ENCODE measurements at places on chromosomes 1 and 21.
A peak's percentile ranks its signal among the peaks of the same experiment; 100 is the strongest.

- DNase-seq: no peak
Measured at GRCh38 chr1:996851-997712, 2.8 kb downstream of the HES4 start.

DNA sequence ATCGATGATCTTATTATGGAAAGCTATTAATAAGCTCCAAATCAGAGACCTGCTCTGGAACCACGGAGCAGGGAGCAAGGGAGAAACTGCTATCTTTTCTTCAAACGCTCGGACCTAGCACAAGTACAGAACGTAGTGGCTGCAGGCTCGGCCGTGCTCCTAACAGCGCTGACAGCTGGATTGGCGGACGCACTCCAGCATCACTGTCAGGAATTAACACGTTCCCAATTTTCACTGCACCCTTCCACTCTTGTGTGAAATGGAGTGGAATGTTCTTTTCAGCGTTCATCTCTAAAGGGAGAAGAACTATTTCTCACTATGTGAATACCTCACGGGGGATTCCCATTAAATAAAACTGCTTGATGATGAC is 106.9 kb downstream of the ZNF281 start:
- DNase-seq: no peak

DNA sequence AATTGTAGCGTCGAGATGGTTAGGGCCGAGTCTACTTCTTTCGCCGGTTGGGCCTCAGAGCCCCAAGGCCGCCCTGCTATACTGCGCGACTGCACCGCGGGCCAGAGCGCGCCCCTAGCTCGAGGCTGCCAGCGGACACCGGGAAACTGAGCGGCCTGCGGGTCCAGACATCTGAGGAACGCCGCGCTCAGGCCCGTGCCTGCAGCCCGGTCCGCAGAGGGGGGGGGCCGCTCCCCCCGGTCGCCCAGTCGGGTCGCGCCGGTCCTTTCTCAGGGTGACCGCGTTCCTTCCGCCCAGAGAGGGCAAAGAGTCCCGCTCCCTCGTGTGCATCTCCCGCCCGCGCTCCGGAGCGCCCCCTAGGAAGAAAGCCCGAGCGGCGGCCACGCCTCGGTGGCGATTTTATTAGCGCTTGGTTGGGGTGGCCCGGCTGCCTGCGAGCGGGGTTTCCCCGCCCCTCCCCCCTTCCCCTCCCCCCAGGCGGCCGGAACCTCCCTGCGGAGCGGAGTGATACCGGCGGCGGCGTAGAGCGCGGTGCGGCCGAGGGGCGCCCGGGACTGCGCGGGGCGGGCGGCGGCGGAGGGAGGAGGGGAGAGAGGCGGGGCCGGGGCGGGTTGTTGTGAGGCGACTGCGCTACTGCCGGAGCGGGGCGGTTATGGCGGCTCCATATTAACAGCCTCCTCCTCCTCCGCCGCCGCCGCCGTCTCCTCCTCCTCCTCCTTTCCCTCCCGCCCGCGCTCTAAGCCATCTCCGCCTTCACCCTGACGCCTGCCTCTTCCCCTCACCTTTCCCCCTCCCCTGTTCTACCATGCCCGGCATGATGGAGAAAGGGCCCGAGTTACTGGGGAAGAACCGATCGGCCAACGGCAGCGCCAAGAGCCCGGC is at the start of gene RCOR3:
RCOR3 (plus strand) TSS at position 611 of the 882 bp plus-strand sequence; CDS start at position 806, 195 bp downstream.
- peak; percentile 93 for DNase-seq

- DNase-seq: no peak
Measured at GRCh38 chr21:18155508-18156193, 89.0 kb upstream of the CHODL start.

DNA sequence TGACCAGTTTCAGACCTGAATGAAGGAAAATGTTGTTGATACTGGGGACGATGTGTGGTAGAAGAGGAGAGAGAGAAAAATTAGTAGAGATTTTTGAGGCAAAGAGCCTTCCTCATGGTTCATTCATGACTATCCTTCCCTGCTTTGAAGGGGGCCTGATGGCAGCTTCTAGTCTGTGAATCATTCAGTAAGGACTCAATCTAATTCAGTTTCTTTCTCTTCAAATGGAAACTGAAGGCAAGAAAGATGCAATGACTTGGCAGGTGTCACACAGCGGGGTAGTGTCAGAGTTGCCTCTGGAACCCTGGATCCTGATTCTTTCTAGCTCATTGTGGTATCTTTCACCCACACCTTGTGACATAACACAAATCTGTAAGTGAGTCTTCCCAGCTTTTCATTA is 14.9 kb upstream of the CD5L start:
- DNase-seq: no peak

- no peak for DNase-seq
Measured at GRCh38 chr1:63042278-63042677, 258.3 kb downstream of the ATG4C start.

DNA sequence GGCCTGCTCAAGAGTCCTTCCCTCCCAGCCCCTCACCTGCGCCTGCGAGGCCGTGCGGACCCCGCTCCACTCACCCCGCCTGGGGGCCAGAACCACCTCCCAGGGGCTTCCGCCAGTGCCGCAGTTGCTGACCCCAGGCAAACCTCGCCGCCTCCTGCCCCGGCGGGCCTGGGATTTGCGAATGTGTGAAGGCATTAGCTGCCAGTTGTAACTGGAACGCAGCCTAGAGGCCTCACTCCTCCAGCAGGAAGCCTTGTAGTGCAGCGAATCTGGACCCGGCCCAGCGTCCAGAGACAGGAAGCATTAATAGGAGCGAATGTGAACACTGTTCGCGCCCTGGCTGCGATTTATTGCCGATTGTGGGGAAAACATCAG is 140.9 kb upstream of the ARHGEF16 start:
- DNase-seq: no peak

DNA sequence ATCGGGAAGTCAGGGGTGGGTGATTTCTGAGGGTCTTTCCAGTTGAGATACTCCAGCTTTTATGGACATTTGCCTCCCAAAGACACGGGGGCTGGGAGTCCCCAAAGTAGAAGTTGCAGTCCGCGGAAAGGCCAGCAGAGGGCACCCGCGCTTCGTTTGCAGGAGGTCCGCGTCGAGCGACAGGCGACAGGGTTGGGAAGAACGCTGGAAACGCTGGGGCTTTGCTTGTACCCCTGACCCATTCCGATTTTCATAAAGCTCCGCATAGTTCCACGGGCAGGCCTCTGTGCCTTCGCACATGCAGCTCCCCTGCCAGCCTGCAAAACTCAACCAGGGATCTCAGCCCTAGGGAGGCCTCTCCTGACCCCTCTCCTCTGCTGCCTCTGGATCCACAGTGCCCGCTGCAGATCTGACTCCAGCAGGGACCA is 44.2 kb upstream of the LAPTM5 start:
- peak; percentile 84 for DNase-seq

DNA sequence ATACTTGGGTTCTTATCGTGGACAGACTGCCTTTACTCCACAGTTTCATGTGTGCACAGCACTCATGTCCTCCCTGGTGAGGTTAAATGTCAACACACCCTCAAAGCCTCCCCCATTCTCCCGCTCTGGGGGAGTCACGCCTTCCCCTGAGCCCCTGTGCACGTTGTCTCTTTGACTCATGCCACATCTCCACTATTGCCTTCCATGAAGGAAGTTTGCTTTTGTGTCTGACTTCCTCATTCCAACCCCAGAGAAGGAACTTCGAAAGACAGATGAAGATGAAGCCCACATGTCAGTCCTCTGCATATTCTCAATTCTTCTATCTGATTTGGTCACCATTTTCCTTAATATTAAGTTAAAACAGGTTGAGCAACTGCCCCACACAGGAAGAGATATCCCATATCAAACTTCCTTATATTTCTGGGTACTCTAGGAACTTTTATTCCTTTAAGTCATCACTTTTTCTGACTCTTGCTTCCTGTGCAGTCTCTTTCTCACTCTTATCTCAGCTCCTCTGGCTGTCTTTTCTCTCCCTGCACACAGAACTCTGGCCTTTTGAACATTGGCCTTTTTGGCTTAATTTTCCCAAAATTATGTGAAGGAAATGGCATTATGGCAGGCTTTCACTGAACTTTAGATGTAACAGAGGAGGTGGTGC is 41.5 kb downstream of the C4BPA start:
- no peak for DNase-seq

DNA sequence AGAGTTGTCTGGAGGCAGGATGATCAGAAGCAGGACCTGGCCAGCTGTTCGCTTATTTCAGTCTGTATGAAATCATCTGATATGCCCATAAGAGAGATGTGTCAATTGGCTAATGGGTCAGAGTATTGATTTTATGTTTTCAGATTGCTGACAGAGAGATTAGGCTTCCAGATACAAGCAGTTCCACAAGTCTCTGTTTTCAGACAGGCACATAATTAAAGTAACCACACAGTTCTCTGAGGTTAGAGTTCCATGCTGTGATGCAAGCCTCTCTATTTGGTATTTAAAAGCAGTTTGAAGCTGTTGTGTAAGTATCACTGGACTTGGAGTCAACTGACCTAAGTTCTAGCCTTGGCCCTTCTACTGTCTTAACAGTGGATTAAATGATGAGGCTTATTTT is 50.1 kb downstream of the ATF6 start:
- DNase-seq: no peak

DNA sequence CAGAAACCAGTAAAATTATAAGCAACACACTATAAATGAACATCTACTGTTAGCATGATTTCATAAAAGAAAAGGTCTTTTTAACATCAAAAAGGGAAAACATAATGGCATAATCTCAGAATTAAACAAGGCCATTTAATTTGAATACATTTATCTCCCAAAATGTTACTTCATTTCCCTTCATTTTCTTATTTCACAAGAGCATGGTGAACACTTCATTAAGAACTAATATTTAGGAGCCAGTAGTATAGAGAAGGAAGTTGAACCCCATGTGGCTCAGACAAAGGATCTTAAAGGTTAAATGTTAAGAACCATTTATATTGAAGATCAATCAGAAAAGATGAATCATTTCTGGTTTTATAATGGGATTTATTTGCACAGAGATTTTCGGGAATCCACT is 981.7 kb downstream of the TTLL7 start:
- no peak for DNase-seq

DNA sequence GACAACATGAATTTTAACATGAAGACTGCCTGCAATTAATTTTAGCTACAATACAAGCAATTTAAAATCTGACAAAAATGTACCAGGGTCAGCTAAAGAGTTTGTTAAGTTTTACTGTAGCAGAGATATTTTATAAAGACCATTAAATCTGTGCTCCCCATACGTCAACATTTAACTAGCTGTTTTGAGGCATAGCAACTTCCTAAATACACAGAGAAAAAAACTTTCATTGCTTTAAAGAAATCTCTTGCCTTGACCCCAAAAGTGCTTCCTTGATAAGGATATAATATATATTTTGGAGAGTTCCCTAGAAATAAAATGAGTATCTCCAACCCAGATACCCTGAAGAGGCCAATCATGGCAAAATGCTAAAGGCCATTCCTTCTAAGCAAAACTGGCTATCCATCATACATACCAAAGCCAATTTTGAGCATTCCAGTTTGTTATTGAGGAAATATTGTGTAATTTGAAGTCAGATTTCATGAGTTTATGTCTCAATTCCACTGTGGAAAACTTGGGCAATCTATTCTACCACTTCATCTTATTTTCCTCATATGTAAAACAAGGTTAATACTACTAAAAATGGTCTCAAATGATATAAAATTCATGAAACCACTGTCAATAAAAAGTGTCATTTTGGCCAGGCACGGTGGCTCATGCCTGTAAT is 19.1 kb downstream of the ASPM start:
- DNase-seq: no peak

GRCh38 chr1:237809099-237809498 is 81.6 kb downstream of the ZP4 start:
- no peak for DNase-seq

- DNase-seq: no peak
Measured at GRCh38 chr1:168497376-168497950, 46.3 kb downstream of the XCL2 start.

GRCh38 chr1:40435471-40435870 is 14.8 kb upstream of the ZFP69B start:
- no peak for DNase-seq

DNA sequence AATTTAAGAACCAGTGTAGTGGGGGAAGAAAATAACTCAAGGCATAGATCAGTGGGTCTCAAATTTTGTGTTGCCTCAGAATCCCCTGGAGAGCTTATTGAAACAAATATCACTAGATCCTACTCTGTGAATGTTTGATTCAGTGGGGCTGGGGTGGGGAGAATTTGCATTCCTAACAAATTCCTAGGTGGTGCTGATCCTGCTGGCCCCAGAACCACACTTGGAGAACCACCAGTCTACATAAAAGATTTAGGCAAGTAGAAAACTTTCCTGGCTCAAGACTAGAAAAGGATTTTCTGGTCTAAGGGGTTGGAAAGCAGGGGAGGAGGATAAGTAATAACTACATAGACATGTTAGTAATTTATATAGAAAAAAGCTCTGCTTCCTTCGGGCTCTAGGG is 34.1 kb upstream of the C1orf21 start:
- DNase-seq: no peak

DNA sequence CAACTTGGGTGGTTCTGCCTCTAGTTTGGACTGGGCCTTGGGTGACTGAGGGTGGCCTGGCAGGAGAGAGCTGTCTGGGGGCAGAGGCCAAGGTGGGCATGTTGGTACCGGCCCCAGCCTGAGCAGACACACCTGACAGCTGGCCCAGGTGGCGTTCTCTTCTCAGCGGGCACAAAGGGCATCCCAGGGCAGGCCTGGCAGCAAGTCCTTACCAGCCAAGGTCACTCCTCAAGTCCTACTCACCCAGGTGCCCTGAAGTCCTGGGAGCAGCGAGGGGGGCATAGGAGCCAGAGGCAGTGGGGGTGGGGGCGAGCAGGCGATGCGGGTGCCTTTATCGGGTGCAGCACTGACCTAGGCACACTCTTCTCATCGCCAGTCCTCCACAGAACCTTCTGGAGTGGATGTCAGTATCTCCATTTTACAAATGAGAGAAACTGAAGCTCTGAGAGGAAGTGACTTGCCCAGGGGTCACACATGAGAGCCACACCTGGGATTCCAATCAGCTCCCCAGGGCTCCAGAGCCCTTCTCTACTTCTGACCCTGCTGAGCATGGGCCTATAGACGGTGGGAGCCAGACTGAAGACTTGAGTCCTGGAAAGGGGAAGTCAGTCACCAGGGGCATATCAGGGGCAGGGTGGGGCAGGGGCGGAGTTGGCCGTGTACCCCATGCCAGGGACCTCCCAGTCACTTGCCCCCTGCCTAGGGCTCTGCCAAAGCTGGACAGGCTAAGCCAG is 587 bp upstream of the SLC25A34 start:
- DNase-seq: no peak

DNA sequence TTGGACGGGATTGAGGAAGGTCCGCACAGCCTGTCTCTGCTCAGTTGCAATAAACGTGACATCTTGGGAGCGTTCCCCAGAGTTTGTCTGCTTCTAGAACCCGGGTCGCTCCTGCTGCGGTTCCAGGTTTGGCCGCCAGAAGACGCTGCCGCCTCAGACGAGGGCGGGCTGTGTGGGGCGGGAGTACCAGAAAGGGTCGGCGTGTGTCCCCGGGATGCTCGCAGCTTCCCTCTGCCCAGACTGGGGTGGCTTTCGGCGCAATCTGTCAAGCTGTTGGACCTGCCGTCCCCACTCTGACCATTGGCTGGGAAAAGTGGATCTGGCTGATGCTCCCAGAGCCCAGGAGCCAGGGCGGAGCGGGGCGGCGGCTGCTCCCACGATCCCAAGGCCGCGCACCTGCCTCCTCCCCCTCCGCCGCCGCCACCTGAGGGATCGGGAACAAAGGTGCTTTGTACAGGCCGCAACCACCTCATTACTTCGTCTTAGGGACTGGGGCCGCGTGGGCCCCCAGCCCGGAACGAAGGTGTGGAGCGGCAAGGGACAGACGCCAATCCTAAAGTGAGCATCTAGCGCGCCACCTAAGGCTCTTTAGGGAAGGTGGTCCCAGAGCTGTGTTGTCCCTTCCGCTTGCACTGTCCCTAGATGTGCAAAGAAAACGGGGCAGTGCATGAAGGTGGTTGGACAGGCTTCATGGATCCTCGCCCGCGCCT is 683 bp upstream of the EFNA4 start:
- DNase-seq: peak; percentile 76
